ENCODE measurements at places on chromosomes 16 and 17.

GRCh38 chr16:78437352-78437968 lies 338.0 kb downstream of the WWOX start:
- DNase-seq = no peak

DNA sequence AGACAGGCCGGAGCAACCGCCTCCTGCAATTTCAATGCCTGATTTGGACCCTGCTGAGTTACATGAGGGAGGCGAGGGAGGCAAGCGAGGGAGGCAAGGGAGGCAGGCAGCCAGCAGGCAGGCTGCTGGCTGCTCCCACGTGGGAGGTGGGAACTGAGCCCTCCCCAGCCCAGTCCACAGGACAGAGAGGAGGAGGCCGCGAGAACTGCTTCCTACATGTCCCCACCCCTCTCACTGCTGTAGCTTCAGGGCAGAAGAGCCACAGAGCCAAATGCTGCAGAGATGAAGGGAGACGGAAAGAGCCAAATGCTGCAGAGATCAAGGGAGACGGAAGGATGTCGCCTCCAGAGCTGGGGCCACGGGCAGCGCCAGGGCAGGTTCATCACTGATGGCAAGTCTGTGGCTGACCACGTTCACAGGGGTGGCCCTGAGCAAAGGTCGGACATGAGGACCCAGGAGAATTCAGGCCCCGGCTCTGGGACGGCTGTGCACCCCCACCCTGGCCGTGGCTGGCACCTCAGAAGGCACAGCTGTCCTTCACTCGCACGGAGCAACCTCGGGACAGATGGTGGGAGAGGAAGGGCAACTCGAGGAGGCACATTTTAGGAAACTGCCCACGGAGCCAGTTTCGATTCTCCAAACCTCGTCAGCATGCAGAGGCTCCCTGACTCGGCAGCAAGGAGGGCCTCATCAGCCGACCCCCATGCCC lies 21.5 kb downstream of the RPH3AL start:
- DNase-seq = no peak

GRCh38 chr16:88539652-88540345 lies 30.4 kb upstream of the ZC3H18 start:
- no peak for DNase-seq

DNA sequence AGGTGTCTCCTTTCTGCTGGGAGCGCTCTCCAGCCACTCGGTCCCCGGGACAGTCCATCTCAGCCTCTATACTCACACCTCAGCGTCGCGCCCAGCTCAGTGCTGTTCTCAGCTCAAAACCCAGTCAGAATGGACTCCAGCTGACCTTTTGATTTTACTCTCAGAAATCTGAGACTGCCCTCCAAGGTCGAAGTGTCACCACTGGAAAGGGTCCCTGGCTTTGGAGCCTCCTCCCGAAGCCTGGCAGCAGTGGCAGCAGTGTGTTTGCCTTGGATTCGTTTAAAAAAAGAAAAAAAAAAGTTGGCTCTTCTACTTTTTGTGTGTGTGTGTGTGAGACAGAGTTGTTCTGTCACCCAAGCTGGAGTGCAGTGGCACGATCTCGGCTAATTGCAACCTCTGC lies 10.4 kb downstream of the KLHL36 start:
- DNase-seq = no peak

GRCh38 chr17:81621494-81622130 lies 15.3 kb downstream of the NPLOC4 start:
- DNase-seq = no peak

Measured in BJ (cell line).